Stimulated activated CD8-positive, alpha-beta memory T cell treated with anti-CD3 and anti-CD28 coated beads, Interleukin-2, amount 100 ng/mL, for 1 hour (primary cell): ENCODE measurements at places on chromosomes 4 and X.

- no peak for DNase-seq
These were observed 48.5 kb downstream of the KLHL15 start for GRCh38 chrX:23978491-23978890.

DNA sequence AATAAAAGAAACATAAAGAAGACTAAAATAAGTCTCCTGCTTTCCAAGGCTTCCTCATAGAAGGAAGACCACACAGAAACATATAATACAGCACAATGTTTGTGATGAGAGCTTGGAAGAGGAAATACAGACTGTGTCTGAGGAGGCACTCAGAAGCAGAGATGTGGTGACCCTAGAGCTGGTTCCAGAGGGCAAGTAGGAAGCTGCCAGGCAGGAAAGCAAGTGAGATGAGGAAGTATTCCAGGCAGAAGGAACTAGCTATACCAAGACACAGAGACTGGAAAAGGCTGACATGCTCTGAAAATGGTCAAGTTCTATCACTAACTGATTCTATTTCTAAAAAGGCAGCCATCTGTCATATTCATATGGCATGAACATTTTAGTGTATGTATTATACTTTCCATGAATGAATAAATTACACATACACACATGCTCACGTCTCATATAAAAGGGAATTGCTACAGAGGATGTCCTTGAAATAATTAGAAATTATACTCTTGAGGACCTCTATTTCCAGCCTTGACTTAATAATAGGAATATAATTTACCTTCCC is 16.6 kb upstream of the HSFX2 start:
- DNase-seq: no peak

GRCh38 chr4:74473155-74473811 is 28.3 kb downstream of the AREG start:
- no peak for DNase-seq

GRCh38 chr4:45082101-45082500 is 355.7 kb upstream of the GNPDA2 start:
- DNase-seq: no peak

DNA sequence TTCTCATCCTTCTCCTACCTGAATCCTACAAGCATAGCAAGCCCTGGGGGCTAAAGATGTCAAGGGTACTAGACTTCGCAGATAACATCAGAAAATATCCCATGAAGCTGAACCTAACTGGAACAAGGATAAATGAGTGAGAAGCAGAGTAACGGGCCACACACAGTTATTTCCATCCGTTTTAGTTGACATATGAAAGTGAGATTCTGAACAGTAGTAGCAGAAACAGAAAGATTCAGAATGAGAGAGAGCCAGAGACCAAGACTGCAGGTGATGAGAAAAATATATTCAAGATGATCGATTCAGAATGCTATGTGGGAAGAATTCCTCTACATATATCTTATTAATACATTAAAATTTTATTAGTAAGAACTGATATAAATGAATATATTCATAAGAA is 165.1 kb downstream of the TSPAN5 start:
- no peak for DNase-seq

- no peak for DNase-seq
These were observed 12.0 kb downstream of the MPP1 start for GRCh38 chrX:154793084-154793795.

- DNase-seq: no peak
These were observed 75.7 kb downstream of the F11 start for GRCh38 chr4:186341655-186342054.

DNA sequence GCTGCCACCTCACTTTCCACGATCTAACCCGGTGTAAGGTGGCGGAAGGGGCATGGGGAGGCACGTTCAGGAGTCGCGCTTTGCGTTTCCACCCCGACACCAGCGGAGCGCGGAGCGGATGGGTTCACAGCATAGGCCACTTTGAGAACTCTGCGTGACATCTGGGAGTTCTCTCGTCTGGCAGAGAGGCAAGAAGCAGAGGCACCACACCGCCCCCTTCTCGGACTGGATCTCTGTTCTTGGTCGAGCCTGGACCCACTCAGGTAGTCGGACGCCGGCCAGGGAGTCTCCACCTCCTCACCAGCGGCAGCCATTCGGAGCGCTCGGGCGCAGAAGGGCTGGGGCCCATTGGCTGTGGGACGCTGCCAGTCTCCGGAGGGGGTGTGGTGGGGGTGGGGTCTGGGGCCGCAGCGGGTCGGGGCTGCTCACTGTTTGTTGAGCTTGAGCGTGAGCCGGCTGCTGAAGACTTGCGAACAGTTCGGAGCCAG is at the start of gene DACH2:
Gene DACH2, plus strand, starts transcription at position 428 of the 488 bp plus-strand sequence.
- no peak for DNase-seq

DNA sequence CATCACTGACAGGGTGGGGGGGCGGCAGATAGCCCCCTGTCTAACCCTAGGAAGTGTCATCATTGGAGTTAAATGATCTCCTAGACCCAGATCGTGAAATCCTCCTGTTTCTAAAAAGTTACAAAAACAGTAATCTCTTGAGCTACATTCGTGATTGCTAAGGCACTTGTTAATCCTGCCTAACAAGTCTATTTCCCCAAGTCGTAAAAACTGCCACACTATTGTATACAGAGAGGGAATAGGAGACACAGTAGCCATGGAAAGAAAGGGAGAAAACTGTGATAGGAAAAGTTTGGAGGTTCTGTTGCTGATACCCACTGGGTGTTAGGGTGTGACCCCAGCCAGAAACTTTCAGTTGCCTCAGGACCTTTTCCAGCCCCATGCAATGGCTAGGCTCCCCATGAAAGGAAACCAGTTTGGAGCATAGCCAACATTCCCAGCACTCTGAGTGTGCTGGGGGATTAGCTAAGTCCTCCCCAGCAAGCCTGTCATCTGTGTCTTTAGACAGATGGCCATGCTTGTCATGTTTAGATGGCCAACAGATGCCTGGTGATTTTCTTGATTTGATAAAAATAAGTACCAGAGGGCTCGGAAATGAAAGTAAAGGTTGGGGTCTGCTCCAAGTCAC is 63.3 kb upstream of the ANXA10 start:
- DNase-seq: no peak

GRCh38 chr4:42339935-42340406 is 57.3 kb upstream of the SHISA3 start:
- no peak for DNase-seq

DNA sequence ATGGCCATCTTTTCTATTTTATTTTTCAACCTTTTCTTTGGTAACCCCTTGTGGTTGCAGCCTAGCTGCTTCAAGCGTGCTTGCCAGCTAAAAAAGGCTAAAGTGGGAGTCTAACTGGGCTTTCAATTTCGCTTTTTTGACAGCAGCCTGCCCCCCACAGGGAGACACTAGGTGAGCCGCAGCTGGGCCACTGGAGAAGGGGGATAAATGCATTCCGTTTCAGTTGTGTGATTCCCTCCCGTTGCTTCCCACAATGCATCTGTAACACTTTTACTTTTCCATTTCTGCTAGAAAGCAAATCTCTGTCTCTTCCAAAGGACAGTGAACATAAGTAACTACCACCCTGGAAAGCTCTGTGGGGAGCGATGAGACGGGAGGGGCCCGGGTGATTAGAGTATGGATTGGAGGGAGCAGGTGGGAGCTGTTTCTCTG is 86.3 kb upstream of the RAPGEF2 start:
- DNase-seq: no peak

- DNase-seq: no peak
These were observed 35.0 kb upstream of the MYOZ2 start for GRCh38 chr4:119100655-119101054.

GRCh38 chr4:140157341-140157740 is 3.4 kb upstream of the MAML3 start:
- no peak for DNase-seq

DNA sequence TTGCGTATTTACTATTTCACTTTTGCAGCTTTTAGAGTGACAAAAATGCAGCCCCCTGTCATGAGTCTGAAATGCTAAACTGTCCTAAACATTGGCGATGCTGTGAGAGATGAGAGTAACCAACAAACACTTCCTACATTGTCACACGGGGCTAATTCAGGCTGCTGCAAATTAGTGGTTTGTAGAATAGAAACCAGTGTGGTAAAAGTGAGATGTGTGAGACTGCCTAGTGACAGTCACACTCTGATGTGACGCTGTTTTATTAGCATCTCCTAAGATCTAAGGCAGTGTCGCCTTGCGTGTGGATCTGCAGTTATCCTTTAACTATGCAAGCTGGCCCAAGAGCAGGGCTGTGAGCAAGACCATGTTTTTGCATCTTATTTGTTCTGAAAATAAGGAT is 800.2 kb upstream of the TENM3 start:
- no peak for DNase-seq

- DNase-seq: no peak
These were observed 527.2 kb downstream of the ADGRL3 start for GRCh38 chr4:61727286-61727685.

DNA sequence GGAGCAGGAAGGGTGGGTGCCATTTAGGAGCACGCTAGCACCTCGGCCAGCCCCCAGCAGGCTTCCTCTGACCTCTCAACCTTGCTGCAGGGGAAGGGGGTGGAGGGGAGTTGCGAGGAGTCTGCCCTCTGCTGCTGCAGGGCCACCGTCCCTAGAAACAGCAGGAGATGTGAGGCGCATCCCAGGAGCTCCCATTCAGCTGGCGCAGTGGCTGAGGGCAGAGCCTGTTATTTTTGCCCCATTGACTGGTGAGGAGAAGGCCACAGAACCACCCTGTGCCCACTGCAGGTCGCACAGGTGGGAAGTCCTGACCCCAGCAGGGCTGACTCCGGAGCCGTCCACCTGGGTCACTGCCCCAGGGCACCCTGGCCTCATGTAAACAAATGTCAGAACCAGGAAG is 8.0 kb downstream of the PDE6B start:
- no peak for DNase-seq

- DNase-seq: no peak
These were observed 1416.1 kb downstream of the RPA4 start for GRCh38 chrX:98299785-98300184.

DNA sequence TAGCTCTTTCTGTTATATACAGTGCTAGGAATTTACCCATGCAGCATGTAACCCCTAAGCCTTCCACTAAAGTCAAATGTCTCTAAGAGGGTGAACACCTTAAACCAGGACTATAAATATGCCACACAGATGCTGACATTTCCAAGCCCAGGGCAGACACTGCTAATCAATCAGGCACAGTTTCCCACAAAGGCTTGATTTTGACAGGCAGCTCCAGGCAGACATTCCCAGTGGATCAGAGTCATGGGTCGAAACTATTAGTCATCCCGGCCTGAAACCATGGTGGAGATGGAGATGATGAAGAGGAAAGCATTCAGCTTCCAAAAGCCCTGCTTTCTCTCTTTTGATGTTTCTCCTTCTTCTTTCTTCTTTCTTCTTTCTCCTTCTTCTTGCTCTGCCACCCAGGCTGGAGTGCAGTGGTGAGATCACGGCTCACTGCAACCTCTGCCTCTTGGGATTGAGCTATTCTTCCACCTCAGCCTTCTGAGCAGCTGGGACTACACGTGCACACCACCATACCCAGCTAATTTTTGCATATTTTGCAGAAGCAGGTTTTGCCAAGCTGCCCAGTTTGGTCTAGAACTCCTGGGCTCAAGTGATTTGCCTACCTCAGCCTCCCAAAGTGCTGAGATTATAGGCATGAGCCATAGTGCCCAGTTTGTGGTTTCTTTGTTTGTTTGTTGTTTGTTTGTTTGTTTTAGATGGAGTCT is 21.0 kb upstream of the SORCS2 start:
- DNase-seq: no peak

GRCh38 chr4:109441862-109442458 is 8.3 kb downstream of the SEC24B start:
- no peak for DNase-seq
